ENCODE measurements at places on chromosomes 12 and 14. TPM values are rescaled to one million over a fixed set of nuclear protein-coding genes. Genes with fewer than 3 reads are reported as not detected.

The XPOT gene
- 52.9 TPM for total RNA-seq

GRCh38 chr12:130339951-130340350, 2.3 kb downstream of the PIWIL1 start:
- no peak for DNase-seq

GRCh38 chr12:15556411-15557102, 232.6 kb downstream of the EPS8 start:
- no peak for DNase-seq

DNA sequence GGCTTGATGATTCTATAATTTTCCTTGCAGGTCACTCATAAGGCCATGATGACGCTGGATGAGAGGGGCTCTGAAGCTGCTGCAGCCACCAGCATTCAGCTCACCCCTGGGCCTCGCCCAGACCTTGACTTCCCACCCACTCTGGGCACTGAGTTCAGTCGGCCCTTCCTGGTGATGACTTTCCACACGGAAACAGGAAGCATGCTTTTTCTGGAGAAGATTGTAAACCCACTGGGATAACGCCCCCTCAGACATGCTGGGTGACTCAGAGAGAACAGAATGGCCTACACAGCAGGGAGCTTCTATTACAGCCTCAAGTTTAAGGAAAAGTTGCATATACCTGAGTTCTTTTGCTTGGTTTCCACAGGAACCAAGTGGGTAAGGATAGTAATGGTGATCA, 34.3 kb downstream of the SERPINA3 start:
- peak; percentile 57 for DNase-seq

The PPP4R4 gene
- total RNA-seq: not detected

GRCh38 chr12:79138872-79139271, 274.3 kb downstream of the SYT1 start:
- DNase-seq: no peak

DNA sequence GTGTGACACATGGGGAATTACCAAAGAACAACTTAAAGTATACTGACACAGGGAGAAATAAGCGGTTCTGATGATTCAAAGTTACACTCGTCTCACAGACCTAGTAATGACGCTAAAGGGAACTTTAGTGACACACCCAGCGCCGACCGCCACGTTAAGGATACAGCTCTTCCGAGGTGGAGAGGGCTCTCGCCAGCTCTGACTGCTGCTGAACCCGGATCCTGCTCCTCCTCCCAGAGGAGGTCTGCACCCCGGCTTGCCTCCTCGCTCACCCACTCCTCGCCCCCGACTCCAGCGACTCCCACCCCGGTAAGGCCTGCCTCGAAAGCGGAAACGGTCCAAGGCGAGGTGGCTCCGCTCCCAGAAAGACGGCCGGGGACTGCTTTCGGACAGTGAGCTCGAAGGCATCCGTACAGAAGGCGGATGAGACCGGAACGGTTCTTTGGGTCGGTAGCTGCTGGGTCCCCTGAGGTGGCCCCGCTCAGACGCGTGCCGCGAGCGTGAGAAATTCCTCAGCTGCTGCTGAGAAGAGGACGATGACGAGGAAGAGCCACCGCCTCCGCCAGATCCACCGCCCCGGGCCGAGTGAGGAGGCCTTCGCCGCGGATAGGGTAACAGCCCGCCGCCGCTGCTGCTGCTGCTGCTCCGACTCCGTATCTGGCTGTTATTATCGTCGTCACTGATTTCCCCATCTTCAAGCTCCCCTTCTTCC, 643 bp downstream of the ZFC3H1 start:
- peak; percentile 64 for DNase-seq

The KRT79 gene
- total RNA-seq: not detected

- DNase-seq: peak; percentile 49
Observed at GRCh38 chr14:24243336-24243836, 963 bp upstream of the TINF2 start.

GRCh38 chr12:47244835-47245234, 165.1 kb upstream of the AMIGO2 start:
- DNase-seq: no peak

The PRR4 gene
- total RNA-seq: 0.17 TPM

DNA sequence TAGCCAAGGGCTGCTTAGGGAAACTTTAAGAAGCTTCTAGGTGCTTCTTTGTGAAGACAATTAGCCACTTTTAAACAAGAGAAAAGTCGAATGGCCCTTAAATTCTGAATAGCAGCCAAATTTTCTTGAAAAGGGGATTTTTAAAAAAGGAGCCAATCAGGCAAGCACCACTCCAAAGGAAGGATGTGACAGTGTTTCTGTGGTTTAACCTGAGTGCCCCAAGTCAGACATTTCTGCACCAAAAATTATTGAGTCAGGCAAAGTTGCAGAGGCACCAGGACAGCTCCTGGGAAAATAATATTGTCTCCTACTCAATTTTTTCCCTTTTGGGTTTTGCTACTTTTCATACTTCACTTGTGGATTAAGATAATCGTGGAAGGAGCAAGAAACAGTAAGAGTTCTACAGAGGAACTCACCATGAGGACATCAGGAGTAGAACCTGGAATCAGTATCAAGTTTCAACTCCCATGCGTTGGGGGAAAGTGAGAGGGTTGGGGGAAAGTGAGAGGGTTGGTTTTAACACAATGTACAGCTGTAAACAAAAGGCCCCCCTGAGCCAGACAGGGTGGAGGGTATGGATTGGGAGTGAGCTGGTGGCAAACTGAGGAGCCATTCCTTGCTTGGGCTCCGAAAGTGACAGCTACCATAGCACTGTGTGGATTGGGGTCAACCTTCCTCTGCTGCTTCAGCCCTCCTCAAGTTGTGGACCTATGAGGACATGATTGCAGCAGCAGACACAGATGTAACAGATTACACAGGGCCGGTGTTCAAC, 90.8 kb downstream of the SLC38A1 start:
- peak; percentile 21 for DNase-seq

The OR4E2 gene
- total RNA-seq: not detected

DNA sequence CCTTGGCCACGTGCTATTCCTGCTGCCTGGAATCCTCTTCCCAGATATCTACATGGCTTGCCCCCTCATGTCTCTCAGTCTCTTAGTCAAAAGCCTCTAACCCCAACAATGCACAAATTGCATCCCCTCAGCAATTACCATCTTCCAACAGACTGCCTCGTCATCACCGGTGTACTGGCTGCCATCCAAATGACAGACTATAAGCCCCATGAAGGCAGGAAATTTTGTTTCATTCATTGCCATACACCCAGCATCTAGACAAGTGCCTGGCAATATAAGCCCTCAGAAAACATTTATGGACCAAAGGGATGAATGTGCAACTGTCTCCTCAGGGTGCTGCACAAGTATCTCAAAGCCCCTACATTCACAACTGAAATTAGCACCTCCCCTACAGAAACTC, 5.8 kb downstream of the GLT8D2 start:
- DNase-seq: no peak

The NXPH4 gene
- 0.51 TPM for total RNA-seq

The NDUFA12 gene
- 125 TPM for total RNA-seq

GRCh38 chr12:52600475-52600874, 788 bp downstream of the KRT72 start:
- no peak for DNase-seq

GRCh38 chr12:108761226-108761625, 29.9 kb upstream of the CORO1C start:
- DNase-seq: no peak

DNA sequence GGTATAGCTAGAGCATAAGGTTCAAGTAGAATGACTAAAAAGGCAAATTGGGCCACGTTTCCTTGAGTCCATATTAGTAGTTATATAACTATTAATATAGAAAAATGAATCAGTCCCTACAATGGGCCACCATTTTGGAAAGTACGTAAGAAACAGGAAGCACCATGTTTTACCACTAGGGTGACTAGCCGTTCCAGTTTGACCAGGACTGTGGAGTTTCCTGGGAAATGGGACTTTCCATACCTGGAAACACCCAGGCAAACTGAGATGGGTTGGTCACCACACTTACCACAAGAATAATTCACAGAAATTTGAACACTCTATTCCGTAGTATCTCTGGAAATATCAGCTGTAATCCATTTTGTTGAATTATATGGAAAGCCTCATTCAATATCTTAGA, 2.1 kb upstream of the MAGOHB start:
- no peak for DNase-seq

DNA sequence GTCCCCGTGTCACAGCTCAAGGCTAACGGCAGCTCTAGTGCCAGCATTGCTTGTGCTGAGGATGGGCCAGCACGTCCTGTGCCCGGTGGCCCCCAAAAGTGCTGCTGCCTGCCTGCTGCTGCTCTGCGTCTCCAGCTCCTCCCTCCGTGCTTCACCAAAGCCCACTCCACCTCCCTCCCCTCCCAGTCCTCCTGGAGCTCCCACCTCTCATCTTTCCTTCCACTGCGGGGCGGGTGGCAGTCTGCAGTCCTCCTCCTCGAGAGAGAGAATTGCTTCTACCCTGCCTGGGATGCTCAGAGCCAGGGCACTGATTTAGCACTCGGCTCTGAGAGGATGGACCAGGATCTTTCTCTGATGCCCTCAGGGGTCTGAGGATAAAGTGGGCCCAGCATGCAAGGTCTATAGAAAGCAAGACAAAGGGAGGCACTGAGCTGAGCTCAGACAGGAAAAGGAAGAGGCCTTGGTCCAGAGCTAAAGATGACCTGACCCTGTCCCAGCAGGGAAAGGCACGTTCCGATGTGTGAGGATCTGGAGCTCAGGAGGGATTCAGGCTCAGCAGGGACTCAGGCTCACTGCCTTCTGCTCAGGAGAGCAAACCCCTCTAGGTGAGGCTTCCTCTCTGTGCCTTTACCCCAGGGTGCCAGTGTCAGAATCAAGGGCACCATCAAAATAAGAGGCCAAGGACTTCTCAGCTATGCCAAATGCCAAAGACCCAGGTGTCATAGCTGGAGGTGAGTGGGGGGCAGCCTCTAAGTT, 113.1 kb upstream of the FKBP4 start:
- no peak for DNase-seq

DNA sequence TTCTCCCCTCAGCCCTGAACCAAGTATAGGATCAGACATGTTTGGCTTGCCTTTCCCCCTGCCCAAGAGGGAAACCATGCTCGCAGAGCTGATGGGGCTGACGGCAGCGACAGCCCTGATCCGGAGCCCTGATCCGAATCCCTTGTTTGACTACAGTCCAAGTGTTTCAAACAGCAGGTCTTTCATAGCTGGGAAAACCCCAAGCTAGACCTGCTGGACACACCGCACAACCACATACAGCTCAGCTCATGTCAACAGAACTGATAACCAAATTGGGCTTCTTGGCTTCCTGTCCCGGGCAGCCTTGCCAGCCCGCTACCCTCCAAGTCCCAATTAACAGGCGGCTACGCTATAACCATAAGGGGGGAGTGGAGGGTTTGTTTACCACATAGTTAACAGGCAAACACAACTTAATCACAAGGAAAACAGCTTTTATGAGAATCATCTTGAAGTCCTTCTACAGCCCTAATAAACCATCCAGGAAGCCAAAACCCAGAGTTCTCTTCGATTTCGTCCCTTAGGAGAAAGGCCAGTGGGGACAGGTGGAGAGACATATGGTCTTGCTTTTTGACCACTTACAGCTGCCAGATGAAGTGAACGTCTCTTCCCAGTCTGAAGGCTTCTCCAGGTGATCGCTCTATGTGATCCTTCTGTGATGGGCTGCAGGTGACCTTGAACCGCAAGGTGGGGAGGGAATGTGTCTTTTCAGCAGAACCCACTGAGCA, 64.5 kb upstream of the MANSC4 start:
- DNase-seq: no peak

DNA sequence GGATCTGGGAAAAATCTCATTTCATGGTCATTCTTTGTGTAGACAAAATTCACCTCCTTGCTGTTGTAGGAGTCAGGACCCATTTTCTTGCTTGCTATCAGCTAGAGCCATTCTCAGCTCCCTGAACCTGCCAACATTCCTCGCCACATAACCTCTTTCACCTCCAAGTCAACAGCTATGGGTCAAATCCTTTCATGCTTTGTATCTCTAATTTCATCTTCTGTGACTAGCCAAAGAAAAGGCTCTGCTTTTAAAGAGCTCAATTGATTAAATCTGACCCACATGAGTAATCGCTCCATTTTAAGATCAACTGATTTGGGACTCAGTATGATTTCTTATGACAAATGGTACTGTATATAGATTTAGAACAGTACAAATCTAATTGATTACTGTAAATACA, 89.2 kb upstream of the FOXG1 start:
- DNase-seq: no peak

- no peak for DNase-seq
Observed at GRCh38 chr14:73784988-73785313, 66.7 kb upstream of the PTGR2 start.

DNA sequence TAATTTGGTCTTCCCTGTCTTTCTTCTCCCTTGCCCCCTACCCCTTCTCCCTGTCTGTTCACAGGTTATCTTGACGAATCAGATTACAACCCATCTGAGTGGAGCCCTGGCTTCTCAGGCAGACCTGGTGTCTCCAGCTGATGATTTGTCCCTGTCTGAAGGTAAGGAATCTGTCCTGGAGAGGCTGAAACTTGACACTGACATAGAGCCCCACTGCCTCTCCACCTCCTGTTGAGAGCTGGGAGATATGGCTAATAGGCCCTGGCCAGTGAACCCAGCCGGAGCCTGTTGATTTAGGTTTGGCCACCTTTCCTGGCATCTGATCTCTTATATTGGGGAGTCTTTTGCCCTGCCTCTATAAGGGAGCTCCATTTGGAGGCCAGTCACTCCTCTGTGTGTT, 472.2 kb downstream of the RAD51B start:
- DNase-seq: no peak

DNA sequence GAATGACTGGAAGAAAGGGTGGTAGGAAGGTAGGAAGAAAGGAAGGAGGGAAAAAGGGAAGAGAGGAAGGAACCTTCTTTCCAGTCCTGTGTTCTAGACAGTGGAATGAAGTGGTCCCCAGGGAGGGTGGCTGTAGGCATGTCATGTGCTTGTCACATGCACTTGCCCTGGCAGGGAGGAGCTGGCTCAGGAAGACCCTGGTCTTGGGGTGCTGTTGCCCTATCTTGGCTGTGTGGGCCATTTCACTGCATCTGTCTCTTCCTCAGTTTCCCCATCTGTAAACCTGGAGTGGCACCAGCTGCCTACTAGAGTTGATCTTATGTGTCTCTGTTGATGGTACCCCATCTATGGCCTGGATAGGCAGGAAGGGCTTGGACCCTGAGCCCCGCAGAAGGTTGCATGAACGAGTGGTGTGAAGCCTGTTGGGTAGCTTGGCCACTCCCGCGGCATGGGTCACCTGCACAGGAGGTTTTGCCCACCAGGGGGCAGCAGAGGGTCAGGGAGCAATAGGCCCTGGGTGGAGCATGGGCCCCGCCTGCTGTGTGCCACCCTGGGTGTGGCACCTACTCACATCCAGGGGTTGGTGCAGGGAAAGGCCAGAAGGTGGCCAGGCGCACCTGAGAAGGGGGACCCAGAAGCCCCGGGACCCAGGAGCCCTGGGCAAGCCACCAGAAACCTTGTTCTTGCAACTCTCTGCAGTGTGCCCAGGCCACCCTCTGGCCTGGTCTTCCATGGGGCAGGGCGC, 25.1 kb downstream of the MEG3 start:
- peak; percentile 69 for DNase-seq

All from dermis blood vessel endothelial cell (primary cell).